ENCODE measurements at places on chromosomes 4 and X. TPM values are rescaled to one million over a fixed set of nuclear protein-coding genes. Genes with fewer than 3 reads are reported as not detected.

RHOH gene
- total RNA-seq = 26.3 TPM

- DNase-seq = no peak
Observed at GRCh38 chrX:147894366-147894963, 17.3 kb upstream of the FMR1 start.

CHRDL1 gene
- not detected for total RNA-seq

DNA sequence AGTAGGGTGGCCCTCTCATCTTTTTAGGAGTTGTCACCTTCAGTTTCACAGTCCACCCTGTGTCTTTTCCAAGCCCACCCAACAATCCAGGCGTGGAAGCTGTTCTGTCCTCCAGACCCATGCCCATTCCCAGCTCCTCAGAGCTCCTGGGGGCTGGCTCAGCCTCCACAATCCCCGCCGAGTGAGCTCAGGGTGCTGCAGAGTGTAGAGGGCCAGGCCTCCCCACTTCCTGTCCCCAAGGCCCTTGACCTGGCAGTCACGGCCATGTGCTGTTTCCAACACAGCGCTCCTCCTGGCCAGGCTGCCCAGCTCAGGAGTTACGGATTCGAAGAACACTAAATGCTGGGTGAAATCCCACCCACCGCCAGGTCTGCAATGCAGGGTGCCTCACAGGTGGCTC lies 31.8 kb downstream of the PDHA1 start:
- DNase-seq = no peak

TAF7L gene
- not detected for total RNA-seq

DNA sequence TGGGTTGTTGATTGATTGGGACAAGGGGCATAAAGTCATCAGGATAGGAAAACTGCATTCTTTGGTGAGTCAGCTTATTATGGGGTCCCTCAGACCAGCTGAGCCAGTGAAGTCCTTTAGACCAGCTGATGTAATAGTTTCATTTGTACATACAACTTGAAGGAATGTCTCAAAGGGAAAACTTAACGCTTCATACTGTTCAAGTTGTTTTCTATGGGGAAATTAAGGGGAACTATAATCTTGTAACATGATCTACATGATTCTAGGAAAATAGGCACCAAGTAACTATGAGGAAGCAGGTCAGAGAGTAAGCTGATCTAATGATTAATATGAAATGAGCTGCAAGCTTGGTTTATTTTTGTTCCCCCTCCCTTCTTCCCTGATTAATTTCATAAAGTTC lies 175.1 kb upstream of the GRID2 start:
- DNase-seq = no peak

EGF gene
- 1.2 TPM for total RNA-seq

GRCh38 chr4:98749206-98749605 lies 90.8 kb upstream of the TSPAN5 start:
- DNase-seq = no peak

RAB41 gene
- total RNA-seq = not detected

AADAT gene
- total RNA-seq = 0.11 TPM

DNA sequence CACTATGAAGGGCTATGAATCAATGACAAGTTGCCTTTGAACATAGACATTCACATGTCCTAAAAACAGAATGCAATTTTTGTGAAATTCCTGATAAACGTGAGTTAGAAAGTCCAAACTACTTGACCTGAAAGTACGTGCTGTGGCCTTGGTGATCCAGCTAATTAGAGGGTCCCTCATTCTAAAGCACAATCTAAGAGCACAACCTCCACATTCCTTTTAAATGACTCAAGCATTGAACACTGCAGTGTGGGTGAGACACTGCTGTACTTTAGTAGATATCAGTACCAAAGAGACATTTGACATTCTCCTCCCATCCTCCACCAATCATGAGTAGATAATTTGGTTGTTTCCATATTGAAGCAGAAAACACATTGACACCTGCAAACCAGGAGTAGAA lies 73.5 kb downstream of the FAM47B start:
- no peak for DNase-seq

- peak; percentile 20 for DNase-seq
Observed at GRCh38 chr4:7156761-7157488, 35.4 kb upstream of the SORCS2 start.

GRCh38 chrX:155645180-155645579 lies 32.4 kb upstream of the TMLHE start:
- DNase-seq = no peak

PNCK gene
- total RNA-seq = 1.9 TPM

GRCh38 chr4:80197601-80198440 lies 518 bp downstream of the PRDM8 start:
- no peak for DNase-seq

GRCh38 chr4:48067536-48067935 lies 51.0 kb downstream of the NIPAL1 start:
- no peak for DNase-seq

DNA sequence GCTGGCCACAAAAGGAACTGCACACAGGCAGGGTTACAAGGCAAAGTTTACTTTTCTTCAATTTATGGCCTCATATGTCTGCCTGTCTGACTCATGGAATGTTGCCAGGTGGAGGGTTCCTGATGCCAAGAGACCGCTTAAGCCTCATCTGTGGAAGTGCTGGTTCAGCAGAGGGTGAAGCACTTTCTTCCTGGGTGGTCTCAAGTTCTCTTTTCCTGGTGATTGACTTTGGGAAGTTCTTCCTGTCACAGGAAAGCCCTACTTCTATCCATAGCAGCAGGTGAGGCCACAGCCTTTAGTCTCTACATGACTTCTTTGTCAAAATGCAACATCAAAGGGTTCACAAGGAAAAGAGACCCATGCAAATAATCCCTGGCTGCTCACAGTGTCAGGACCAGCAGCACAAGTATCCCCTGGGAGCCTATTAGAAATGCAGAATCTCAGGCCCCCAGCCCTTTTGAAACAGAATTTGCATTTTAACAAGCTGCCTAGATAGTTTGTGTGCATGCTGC lies 81.4 kb upstream of the IGFBP7 start:
- DNase-seq = no peak

TRIM60 gene
- not detected for total RNA-seq

DNA sequence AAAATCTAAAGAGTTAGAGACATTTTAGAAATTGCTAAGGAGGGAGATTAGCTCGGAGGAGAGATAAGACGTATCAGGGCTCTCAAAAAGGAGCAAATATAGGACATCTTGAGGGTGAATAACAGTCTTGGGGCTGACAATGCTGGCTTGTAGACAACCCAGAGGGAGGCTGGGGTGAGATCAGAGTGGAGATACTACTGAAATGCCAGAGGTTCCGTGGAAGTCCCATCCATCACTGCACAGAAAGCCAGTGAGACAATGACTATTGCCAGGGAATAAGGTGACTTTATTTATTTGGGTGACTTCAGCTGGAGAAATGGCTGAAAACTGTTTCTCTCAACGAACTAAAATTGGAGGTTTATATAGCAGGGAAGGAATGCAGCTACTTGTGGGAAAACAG lies 838.1 kb upstream of the AGA start:
- no peak for DNase-seq

DNA sequence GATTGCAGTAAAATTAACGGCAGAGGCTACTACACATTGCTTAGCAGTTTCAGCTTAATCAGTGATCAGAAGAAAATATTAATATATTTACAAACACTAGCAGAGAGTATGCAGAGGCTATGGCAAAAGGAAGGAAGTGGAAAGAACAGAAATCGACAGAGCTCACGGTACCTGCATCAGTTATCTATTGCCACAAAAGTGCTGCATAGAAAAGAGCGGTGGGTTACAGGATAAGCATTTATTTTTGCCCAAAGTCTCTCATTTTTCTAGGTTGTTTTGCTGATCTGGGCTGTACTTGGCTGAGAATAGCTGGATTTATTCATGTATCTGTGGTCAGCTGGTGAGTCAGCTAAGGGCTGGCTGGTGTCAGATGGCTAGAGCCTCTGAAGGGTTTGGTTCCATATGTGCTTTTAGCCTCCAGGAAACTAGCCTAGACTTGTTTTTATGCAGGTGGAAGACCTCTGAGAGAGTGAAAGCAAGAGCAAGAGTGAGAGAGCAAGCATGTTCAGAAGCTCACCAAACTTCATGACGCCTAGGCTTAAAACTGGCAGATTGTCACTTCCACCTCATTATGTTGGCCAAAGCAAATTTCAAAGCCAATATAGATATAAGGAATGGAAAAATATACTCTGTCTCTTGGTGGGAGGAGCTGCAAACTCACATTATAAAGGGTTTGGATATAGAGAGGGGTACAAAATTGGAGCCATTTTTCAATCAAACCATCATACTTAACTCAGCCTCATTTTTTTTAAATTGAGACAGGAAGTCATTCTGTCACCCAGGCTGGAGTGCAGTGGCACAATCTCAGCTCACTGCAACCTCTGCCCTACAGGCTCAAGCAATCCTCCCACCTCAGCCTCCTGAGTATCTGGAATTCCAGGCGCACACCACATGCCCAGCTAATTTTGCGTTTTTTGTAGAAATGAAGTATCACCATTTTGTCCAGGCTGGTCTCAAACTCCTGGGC lies 153.2 kb upstream of the RPL34 start:
- no peak for DNase-seq

GRCh38 chr4:16238327-16238726 lies 12.1 kb upstream of the TAPT1 start:
- no peak for DNase-seq

DNA sequence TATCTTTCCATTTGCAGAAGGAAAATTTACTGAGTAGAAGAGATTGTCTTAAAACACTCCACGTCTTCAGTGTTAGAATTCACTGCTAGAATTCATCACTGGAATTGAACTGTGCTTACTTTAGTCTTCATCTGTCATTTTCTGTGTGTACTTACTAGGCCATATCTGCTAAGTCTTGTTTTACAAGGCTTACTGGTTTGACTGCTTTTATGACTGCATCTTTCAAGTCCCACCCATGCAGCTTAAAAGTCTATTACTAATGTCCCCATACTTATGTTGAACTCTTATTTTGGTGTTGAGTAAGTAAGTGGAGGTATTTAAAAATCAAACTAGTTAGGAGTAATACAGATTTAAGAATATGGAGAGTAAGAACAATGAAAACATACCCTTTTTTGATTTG lies 14.6 kb downstream of the CLCN3 start:
- no peak for DNase-seq

- DNase-seq = peak; percentile 66
Observed at GRCh38 chr4:147984065-147984777, 252.3 kb downstream of the ARHGAP10 start.

GRCh38 chrX:153871946-153872878 lies 13.8 kb downstream of the L1CAM start:
- DNase-seq = no peak

- no peak for DNase-seq
Observed at GRCh38 chr4:128512161-128512560, 224.5 kb upstream of the PGRMC2 start.

C4orf51 gene
- total RNA-seq = not detected

HHIP gene
- not detected for total RNA-seq

- DNase-seq = no peak
Observed at GRCh38 chr4:57194068-57194611, 84.0 kb upstream of the IGFBP7 start.

- peak; percentile 10 for DNase-seq
Observed at GRCh38 chrX:16946971-16947562, 609 bp downstream of the REPS2 start.

DNA sequence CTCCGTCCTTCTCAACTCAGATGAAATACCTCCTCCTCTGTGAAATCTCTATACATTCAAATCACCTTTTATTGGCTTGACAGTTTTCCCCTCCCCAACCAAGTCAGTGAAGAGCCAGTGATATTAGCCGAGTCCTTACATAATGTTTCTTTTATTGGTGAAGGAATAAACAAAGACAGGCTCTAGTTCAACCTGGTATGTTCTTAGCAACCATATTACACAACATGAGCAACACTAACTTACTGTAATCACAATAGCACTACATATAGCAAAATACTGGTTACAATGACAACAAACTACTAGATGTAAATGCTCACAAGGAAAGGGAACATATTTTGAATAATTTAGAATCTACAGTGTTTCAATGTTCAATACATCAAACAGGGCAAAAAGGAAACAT lies 19.9 kb downstream of the DHX15 start:
- no peak for DNase-seq

- DNase-seq = no peak
Observed at GRCh38 chr4:7384003-7384928, 50.5 kb downstream of the PSAPL1 start.

LUZP4 gene
- total RNA-seq = 0.16 TPM

MAGEA2B gene
- total RNA-seq = 40.7 TPM

TCP11X1 gene
- not detected for total RNA-seq

USP17L26 gene
- not detected for total RNA-seq

SOD3 gene
- total RNA-seq = 0.31 TPM

DNA sequence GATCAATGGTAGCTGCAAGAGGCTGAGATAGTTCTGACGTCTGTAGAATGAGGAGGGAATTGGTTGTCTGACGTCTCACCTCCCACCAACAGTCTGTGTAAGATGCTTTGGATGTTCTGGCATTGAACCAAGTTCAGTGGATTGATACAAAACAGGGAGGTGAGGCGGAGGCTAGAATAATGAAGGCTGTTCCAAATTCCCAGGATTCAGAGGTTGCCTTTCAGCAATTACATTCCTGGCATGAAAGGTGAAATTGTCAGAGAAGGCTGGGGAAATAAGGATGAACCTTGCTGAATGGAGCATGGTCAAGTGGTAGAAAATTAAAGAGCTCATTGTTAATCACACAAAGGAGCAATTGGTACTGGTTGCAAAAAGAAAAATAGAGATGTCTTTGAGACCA lies 241.6 kb downstream of the FBXW7 start:
- DNase-seq = no peak

GRCh38 chr4:143306788-143307187 lies 29.9 kb upstream of the GAB1 start:
- DNase-seq = no peak

KLHL5 gene
- 21.0 TPM for total RNA-seq

DNA sequence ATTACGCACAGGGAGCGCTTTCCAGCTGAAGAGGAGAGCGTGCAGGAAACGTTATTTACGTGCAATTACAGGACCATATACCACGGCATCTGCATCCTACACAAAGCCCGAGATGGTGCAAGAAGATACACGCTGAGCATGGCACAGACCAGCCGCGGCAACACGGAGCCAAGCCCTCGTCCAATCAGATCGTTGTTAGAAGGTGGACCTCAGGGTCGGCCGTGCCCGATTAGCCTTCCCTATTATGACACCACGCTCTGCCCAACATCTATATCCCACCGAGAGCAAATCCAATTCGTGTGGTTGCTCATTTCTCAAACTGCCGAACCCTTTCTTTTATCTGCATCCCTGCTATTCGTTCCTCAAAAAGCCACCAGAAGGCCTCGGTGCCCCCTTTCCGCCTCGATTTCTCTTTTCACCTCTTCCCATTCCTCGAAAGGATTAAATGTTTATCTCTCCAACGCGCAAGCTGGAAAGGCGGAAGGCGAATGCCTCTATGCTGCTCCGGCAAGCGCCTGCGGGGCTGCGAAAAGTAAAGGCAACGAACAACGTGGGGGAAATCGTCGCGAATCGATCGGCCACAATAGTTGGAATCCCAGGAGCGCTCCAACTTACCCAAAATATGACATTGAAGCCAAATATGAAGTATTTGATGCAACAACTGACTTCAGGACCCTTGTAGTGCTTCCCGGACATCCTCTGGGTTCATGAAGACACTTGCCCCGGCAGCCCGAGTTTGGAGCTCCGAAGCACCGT lies 702 bp downstream of the TSPAN5 start:
- DNase-seq = peak; percentile 22

Measured in K562 (cell line).